ENCODE measurements at places on chromosomes 7 and 10.

DNA sequence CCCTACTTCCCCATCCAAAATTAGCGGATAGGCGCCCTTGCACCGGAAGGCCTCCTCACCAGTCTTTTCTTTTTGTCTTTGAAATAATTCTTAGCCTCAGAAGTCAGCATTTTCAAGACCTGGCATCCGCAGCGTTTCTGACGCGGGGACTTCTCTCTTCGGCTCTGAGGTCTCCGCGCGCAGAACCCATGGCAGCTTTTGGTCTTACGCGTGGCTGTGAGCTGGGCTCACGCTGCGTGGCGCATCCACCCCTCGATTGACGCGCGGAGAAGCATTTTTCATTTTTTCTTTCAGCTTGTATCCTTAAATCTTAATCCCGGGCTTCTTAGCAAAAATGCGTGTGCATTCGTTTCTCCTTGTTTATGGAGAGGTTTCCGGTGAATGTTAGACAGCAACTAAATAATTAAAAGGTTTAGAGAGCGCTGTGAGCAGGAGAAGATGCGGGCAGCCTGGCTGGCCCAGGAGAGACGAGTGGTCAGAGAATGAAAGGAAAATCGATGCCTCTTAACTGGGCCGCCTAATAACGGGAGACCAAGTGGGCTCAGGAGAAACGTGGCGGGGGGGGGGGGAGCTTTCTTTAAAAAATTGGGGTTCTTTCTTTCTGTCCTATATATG is 2.0 kb upstream of the GATA3 start:
- DNase-seq: no peak

DNA sequence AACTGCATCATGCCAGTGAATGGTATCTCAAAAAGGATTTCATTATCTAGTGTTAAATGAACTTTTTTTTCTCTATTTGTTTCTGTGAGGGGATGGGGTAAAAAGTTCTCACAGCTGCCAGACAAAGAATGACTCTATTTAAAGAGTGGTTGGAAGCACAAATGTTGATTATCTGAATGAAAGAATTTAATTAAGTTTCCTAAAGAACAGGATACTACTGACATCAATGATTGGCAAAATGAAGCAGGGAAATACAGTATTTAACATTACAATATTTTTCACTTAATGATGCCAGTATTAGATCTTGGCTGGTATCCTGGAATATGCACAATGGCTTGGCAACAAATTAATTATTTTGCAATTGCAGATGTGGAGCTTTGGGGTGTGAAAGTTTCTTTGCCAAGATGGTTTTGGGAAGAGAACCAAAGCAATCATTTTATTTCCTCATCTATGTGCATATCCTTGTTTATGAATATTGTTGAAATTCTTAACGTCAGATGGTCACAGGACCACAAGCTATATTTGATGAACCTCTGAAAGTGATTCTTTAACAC is 336.8 kb downstream of the ARL4A start:
- no peak for DNase-seq

GRCh38 chr7:44580945-44581878 is 819 bp downstream of the TMED4 start:
- no peak for DNase-seq

- DNase-seq: no peak
Observed at GRCh38 chr7:24912424-24912823, 67.6 kb downstream of the OSBPL3 start.

- no peak for DNase-seq
Observed at GRCh38 chr7:69208276-69208675, 390.0 kb upstream of the AUTS2 start.

DNA sequence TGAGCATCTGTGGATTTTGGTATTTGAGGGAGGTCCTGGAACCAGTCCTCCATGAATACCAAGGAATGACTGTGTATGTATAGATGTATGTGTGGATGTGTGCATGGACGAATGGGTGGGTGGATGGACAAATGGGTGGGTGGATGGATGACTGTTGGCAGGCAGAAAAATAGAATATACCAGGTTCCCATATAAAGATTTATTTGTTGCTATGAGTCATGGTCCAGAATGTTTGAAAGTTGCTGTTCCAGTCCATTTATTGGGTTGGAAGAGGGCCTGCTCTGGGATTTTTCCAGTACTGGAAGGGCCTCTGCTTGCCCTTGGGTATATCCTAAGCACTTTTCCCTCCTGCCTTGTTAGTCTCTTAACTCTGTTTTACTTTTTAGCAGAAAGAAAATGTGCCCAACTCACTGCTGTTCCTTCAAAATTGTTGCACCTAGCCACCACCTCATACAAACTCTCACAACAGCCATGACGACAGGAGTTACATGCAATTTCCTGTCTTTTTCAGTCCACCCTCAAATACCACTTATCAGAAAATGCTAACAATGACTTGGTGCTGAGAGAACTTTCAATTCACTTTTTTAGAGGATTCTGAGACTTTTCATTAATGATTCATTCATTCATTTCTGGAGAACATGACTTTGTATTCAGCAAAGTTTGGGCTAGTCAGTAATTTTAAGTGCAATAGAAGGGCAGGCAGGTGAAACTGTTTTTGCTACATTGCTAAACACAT is 108.1 kb downstream of the EEPD1 start:
- no peak for DNase-seq

DNA sequence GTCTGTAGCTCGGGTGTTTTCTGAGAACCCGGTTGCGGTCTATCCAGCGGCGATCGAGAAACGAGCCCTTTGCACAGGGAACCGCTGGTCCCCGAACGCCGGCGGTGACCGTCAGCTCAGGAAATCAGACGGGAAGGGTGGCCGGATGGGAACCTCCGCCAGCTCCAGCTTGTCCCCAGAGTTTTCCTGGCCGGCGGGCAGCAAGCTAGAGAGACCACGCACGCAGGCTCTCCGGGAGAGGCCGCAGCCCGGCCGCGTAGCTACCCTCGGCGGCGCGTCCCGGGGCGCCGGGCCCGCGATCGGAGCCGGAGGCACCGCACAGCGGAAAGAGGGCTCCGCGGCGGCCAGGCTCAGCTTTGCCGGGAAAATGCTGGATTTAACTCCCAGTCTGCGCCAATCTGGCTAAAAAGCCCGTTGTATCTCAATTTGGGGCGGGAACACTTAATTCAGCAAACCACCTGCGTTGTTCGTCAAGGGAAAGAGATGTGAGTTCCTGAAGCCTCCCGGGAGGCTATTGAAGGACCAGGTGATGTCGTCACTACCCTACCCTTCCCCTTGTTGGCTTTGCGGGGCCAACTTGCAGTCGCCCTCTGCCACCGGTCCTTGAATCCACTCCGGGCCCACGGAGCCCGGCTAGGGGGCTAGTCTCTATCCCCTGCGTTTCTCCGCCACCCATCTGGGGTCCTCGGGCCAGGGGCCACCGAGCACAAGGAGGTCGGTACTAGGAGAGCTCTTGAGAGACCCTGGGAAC is 859 bp upstream of the CH25H start:
- no peak for DNase-seq

DNA sequence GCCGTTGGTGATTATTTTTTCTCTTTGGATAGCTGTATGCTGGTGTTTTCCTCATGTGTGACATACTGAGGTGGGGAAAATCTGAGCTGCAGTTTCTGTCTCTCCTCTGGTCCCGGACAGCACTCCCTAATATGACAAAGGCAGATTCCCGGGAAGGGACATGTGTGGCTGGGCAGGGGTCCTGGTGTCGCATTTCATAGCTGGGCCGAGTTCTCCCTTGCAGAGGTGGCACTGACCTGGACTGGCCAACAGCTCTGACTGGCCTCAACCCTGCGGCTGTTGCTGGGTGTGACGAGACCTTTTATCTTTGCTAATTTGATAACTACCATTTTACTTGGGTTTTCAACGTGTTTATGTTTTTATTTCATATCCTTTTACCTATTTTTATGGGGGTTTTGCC is 248.6 kb upstream of the TCERG1L start:
- DNase-seq: no peak

GRCh38 chr7:297611-298374 is 7.8 kb downstream of the FOXL3 start:
- DNase-seq: no peak

DNA sequence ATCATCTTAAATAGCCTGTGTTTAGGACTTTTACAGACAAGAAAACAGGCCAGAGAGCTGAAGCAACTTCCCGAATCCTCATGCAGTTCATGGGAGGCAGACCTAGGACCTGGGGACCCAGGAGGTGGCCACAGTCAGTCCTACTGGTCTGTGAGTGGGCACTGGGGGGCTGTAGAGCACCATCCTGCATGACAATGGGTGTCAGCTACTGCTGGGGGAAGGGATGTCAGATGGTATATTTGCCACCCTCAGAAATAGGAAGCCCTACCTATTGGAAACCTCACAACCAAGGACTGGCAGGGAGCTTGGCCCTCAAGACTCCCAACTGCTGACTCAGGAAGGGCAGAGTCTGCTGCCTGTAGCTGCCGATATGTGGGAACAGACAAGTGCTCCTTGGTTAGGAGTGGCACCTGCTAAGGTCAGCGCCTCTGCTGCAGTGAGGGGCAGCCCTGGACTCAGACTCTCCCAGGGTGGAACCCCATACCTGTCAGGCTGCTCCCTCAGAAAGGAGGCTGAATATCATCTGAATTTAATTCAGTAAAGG is 29.7 kb downstream of the OGDH start:
- no peak for DNase-seq

- no peak for DNase-seq
Observed at GRCh38 chr7:2582006-2582735, 23.4 kb downstream of the IQCE start.

GRCh38 chr7:141439776-141440175 is 111.4 kb upstream of the AGK start:
- DNase-seq: no peak

DNA sequence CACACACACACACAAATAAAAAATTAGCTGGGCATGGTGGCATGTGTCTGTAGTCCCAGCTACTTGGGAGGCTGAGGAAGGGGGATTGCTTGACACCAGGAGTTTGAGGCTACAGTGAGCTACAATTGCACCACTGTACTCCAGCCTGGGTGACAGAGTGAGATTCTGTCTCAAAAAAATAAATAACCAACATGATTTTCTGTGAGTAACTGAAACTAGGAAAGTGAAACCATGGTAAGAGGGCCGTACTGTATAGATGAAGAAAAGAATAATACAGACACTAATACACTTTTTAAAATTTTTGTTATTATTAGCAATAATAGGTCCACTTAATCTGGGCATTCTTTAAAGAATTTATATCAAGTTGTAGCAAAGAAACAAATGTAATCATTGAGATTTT is 170.9 kb downstream of the HGF start:
- no peak for DNase-seq

DNA sequence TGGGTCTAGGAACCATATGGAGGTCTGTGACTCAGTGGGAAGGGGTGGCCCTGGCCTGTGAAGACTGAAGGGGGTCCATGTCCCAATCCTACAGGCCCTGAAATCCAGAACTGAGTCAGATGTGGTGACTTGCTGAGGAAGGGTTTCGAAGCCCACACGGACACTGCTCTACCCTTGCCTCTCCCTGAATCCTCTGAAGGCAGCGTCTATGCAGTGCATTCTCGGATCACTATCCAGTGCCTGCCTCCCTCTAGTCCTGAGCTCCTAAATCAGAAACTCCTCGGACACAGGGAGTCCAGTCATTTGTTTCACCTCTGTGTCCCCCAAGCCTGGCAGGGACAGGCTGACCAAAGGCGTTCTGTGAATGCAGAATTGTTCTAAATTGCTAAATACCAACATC is 25.4 kb upstream of the TMEM72 start:
- no peak for DNase-seq

- DNase-seq: no peak
Observed at GRCh38 chr7:69108097-69108496, 490.2 kb upstream of the AUTS2 start.

- DNase-seq: no peak
Observed at GRCh38 chr10:24928163-24928562, 24.2 kb downstream of the PRTFDC1 start.

GRCh38 chr10:4804465-4804864 is 21.5 kb upstream of the AKR1E2 start:
- DNase-seq: no peak

DNA sequence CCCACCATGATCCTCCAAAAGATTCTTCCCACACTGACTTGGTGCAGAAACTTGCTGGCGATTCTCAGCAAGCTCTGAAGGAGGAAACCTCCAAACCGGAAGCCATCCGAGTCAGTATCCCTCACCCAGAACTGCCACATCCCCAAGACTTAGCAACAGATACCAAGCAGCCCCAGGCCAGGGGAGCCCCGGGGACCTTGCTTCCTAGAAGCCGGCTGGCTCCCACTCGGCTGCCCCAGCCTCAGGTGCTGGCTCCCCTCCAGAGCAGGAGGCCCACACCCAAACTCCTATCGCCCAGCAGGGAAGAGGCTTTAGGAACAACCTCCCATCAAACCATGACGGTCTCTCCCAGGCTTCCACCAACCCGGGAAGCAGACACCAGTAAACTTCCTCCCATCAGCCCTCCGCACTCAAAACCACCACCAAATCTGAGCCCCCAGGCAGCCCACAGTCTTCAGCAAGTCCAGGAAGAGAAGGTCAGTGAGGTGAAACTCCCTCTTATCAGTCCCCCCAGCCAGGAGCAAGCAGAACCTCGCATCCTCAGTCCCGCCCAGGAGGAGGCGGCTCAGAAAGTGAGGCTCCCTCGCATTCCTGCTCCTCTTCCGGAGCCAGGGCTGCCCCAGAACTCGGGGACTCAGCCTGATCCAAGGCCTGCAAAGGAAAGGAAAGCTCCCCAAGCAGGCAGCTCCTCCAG is 82.3 kb downstream of the LRGUK start:
- no peak for DNase-seq

DNA sequence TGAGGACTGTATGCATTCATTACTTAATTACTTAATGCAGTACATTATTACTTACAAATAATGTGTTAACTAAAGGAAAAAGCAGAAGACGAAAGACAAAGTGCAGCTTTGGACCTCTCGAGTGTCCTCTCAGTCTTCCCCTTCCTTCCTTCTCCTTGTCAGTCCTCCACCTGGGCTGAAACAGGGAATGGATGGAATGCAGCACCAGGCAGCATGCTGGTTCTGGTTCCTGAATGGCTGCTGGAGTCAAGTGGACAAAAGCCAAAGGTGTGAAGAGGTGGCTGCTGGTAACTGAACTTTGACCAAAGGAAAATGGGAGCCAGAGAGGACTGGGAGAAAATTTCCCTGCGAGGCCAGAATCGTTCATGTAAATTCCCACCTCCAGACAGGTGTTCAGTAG is 179.5 kb downstream of the GPAM start:
- DNase-seq: no peak

- DNase-seq: no peak
Observed at GRCh38 chr7:92765725-92766124, 70.6 kb downstream of the CDK6 start.

GRCh38 chr10:33270971-33271370 is 63.5 kb downstream of the NRP1 start:
- no peak for DNase-seq

GRCh38 chr10:6173203-6173602 is 29.5 kb upstream of the PFKFB3 start:
- DNase-seq: no peak

GRCh38 chr10:100520811-100521210 is 1.1 kb upstream of the SEC31B start:
- no peak for DNase-seq

All from stimulated activated CD8-positive, alpha-beta memory T cell treated with anti-CD3 and anti-CD28 coated beads, Interleukin-4, amount 100 ng/mL, for 1 hour (primary cell).